Liver (tissue), 10 donors: ENCODE measurements at places on chromosomes 4 and X. TPM values are rescaled to one million over a fixed set of nuclear protein-coding genes. Genes with fewer than 3 reads are reported as not detected.

Gene XPNPEP2
- 0.19 TPM for total RNA-seq

Gene PDZD4
- 1.8 TPM for total RNA-seq

Gene PABPC1L2B
- total RNA-seq, result not detected

- DNase-seq, result no peak
These were observed 54.6 kb upstream of the CLDN34 start for GRCh38 chrX:9912351-9913145.

- DNase-seq, result no peak
These were observed 137.8 kb upstream of the TENM3 start for GRCh38 chr4:182105416-182105815.

GRCh38 chrX:130467936-130468335, 66.1 kb downstream of the RBMX2 start:
- DNase-seq, result no peak

DNA sequence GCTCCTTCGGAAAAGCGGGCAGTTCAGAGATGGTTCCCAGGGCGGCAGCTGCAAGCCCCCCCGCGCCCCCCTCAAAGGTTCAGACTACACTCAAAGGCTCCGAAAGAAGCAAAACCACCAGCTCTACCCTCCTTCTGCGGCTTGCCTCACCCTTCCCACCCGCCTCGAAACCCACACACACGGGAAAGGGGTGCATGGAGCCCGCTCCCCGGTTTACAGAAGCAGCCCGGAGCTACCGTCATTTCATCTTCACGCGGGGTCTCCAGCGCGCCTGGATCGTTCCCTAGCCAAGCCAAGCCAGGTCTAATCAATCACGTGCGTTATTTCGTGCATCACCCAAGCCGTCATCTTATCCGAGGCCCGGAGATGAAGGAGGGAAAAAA, 1.2 kb downstream of the NLGN4X start:
- no peak for DNase-seq

GRCh38 chr4:41174444-41174843, 39.9 kb downstream of the APBB2 start:
- DNase-seq, result no peak

- DNase-seq, result no peak
These were observed 23.7 kb downstream of the ZNF330 start for GRCh38 chr4:141244419-141244818.

- no peak for DNase-seq
These were observed 219.2 kb downstream of the MAML3 start for GRCh38 chr4:139934708-139935195.

DNA sequence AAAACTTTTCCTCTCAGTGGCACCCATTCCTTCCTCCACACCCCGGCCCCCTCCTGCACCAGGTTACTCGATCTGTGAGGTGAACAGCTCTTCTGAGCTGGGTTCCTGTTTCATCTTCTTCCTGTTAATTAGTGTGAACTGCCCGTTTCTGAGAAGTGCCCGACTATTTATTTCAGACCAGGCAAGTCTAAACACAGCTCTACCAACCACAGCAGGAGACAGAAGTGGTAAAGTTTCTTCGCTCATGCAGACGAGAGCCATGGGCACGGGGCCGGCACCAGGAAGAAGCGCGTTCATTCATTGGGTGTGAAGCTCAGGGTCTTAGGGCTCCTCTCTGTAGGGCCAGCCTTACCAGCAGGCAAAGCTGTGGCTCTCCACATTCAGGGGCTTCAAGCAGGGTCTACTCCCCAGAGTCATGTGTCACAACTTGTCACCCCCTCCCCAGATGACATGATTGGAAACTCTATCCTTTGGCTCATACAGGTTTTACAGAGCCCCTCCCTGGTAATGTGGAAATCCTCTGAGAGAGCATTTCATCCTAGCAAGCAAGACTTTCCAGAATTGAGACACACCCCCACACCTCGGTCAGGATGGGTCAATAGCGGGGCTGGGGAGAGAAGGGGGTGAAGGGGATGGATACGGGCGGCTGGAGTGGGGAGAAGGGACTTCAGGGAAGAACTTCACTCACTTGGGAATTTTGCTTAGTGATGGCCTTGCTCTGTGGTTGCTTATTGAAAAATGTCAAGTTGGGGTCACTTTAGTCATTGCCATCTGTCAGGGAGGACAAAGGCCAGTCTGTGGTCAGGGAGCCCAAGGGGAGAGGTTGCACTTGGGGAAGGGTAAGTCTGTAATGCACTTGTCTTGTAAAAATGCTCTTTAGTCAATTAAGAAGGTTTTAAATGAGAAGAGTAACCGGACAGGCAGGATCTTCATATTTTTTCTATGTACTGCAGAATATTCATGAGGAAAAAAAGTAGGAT, 121.6 kb upstream of the TRIM2 start:
- no peak for DNase-seq
